Stimulated activated naive CD4-positive, alpha-beta T cell treated with Interleukin-2 at 50 U/mL for 16 hours (primary cell): ENCODE measurements at places on chromosomes 13 and 19.

- DNase-seq, result peak; percentile 38
These were observed 574 bp downstream of the SH3GL1 start for GRCh38 chr19:4399812-4400134.

DNA sequence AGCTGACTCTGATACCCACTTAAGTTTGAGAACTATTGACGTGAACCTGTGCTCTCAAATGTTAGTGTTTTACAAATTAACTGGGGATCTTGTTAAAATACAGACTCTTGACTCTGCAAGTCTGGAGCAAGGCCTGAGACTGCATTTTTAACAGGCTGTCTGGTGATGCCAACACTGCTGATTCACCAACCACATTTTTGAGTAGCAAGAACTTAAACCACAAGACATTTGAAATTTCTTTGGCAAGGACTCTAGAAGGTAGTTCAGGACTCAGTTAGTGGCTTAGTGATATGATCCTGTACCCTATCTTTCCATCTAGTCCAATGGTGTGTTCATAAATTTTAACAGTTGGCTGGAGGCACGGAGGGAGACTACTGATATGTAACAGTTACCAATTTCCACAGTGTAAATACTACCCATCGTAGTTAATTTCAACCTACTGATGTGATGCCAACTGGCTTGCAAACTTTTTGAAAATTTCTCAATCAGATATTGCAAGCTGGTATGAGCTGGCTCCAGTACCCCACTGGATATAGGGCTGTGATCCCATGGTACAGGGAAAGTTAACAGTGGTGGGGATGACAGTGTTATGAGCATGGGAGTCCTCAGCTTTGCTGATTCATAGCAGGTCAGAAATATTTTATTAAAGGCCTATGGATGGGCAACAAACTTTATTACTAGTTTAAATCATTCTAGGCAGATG lies 255.1 kb downstream of the TBC1D4 start:
- DNase-seq, result no peak

DNA sequence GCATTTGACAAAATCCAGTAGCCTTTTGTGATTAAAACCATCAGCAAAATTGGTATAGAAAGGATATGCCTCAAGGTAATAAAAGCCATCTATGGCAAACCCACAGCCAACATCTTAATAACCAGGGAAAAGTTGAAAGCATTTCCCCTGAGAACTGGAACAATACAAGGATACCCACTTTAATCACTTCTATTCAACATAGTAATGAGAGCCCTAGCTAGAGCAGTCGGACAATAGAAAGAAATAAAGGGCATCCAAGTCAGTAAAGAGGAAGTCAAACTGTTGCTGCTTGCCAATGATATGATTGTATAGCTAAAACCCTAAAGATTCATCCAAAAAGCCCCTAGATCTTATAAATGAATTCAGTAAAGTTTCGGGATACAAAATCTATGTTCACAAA lies 1510.3 kb downstream of the PCDH9 start:
- no peak for DNase-seq

DNA sequence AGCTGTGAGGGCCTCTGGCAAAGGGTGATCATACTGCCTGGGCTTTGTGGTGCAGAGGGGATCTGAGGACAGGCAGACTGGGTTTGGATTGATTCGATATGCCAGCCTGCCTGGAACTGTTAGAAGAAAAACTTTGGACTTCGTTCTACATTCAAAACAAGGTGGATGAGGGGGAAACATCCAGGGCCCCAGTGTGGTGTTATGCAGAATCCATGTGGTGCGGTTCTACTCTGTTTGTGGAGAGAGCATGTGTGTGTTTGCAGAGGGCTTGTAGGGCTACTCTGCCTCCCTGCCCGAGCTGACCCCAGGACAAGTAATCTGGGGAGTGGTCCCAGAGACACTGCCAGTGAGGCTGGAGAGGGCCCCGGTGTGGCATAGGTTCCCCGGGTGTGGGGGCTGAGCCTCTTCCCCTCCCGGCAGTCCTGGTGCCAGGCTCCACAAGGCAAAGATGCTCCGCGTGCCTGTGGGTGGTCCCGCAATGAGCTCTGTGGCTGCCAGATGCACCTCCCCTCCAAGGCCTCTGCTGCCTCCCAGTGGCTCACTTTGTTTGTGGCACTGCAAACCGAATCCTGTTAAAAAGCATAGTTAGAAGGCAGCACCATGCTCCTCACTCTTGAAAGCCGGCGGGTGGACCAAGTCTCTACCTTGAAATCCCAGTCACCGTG lies 22.3 kb upstream of the TFDP1 start:
- DNase-seq, result no peak

GRCh38 chr13:108437496-108437895 lies 168.0 kb downstream of the TNFSF13B start:
- no peak for DNase-seq

- no peak for DNase-seq
These were observed 313.2 kb downstream of the SHISA2 start for GRCh38 chr13:25738342-25739196.

- DNase-seq, result no peak
These were observed 146.2 kb downstream of the SHISA2 start for GRCh38 chr13:25905611-25906010.

GRCh38 chr19:39916851-39917396 lies 17.5 kb downstream of the FCGBP start:
- no peak for DNase-seq

GRCh38 chr13:48600374-48601364 lies 53.1 kb upstream of the CYSLTR2 start:
- no peak for DNase-seq

- no peak for DNase-seq
These were observed 121.9 kb upstream of the TMTC4 start for GRCh38 chr13:100796463-100796862.

DNA sequence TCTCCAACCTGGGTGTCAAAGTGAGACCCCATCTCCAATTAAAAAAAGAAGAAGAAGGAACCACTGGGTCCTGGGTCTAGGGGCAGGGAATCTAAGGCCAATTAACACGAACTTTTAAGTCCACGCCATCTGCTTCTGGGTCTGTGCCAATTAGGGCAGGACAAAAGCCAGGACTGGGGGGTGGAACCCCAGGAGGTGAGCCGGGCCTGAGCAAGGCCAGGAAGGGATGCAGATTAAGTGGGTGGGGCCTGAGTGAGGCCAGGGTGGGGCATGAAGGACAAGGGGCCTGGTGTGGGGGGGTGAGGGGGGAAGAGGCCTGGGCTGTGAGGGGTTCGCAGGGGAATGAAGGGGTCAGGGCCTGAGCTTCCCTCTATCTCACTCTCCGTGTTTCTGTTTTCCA lies 26.3 kb upstream of the ZNF83 start:
- no peak for DNase-seq

DNA sequence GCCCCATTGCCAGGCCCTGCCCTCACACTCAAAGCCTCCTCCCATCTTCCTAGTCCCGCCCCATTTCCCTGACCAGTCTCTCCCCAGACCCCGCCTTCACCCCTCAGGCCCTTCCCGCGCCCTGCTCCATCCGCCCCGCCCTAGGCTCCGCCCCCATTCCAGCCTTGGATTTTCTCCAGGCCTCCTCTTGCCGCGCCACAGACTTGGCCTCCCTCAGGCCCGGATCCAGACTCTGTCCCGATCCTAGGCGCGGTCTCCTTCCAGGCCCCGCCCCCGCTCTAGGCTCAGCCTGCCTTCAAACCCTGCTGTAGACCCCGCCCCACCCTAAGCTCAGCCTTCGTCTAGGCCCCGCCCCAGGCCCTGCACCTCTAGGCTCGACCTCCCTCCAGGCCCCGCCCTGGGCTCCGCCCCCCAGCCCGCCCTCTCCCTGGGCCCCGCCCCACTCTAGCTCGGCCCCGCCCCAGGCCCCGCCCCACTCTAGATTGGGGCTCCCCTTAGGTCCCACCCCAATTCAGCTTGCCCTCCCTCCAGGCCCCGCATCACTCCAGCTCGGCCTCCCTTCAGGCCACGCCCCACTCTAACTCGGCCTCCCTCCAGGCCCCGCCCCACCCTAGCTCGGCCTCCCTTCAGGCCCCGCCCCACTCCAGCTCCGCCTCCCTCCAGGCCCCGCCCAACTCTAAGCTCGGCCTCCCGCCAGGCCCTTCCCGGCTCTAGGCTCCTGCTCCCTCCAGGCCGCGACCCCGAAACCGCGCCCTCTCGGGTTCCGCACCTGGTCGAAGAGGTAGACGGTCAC lies 18.5 kb downstream of the LMTK3 start:
- peak; percentile 79 for DNase-seq

DNA sequence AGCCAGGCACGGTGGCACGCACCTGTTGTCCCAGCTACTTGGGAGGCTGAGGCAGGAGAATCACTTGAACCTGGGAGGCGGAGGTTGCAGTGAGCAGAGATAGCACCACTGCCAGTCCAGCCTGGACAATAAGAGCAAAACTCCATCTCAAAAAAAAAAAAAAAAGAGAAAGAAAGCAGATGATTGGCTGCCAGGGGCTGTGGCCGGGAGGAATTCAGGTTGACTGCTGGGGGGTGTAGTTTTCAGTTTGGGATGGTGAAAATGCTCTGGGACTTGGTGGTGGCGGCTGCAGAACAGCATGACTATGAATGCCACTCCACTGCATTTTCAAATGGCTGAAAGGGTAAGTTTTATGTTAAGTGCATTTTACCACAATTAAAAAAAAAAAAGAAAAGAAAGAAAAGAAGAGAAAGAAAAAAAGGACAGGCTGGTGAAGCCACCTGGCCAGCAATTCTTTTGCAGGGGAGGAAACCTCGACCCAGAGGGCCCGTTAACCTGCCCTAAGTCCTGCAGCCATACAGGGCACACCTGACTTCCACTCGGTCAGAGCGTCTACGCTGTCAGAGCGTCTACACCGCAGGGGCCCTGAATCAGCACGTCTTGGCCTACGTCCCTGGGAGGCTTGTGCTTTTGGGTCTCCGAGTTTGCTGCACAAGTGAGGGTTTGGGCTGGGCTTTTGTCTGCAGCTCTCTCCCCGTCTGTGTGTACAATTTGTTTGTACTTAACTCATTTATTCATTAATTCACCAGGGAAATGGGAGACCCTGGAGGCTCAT lies 3.6 kb downstream of the ISOC2 start:
- DNase-seq, result no peak

GRCh38 chr13:72737033-72737432 lies 9.3 kb downstream of the BORA start:
- DNase-seq, result no peak

GRCh38 chr19:37537391-37537947 lies 30.7 kb downstream of the ZNF793 start:
- DNase-seq, result no peak

DNA sequence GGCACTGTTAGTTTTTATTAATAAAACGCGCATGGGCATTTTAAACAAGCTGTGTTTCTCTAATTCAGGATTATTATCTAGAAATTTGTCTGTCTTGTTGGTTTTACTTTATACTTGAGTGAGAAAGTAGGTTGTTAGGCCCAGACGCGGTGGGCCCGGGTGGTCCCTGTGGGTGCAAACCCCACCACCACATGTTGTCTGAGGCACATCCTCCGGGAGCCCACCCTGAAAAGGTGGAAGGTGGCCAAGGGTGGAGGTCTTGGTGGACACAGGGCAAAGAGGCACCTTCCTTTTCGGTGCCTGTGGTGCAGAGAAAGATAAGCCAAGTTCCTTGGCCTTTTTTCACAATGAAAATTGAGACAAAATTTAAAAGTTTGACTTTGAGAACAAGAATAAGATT lies 16.6 kb downstream of the ATP4B start:
- DNase-seq, result no peak

- no peak for DNase-seq
These were observed 19.1 kb upstream of the PNMA8B start for GRCh38 chr19:46514589-46515289.

DNA sequence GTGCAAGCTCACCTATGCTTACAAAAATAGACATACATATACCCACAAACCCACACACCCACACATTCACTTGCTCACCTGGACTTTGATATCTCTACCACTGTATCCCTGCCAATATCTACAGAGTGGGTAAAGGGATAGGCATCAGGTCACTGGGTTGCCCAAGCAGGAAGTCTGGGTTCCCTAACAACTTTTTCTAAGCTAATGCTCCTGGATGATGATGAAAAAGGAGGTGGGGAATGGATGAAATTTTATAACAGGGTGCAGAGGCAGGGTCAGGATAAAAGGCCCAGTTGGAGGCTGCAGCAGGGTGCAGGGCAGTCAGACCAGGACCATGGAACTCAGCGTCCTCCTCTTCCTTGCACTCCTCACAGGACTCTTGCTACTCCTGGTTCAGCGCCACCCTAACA lies at the start of gene CYP2B6:
Gene CYP2B6, plus strand, starts transcription at position 311 of the 410 bp plus-strand sequence. Its CDS starts 24 bp downstream, at position 335.
- DNase-seq, result no peak

GRCh38 chr19:7862413-7862951 lies 11.7 kb downstream of the PRR36 start:
- DNase-seq, result peak; percentile 67

GRCh38 chr13:48403913-48404312 lies 9.0 kb downstream of the LPAR6 start:
- DNase-seq, result no peak

GRCh38 chr19:4140237-4140711 lies 13.2 kb upstream of the CREB3L3 start:
- no peak for DNase-seq

DNA sequence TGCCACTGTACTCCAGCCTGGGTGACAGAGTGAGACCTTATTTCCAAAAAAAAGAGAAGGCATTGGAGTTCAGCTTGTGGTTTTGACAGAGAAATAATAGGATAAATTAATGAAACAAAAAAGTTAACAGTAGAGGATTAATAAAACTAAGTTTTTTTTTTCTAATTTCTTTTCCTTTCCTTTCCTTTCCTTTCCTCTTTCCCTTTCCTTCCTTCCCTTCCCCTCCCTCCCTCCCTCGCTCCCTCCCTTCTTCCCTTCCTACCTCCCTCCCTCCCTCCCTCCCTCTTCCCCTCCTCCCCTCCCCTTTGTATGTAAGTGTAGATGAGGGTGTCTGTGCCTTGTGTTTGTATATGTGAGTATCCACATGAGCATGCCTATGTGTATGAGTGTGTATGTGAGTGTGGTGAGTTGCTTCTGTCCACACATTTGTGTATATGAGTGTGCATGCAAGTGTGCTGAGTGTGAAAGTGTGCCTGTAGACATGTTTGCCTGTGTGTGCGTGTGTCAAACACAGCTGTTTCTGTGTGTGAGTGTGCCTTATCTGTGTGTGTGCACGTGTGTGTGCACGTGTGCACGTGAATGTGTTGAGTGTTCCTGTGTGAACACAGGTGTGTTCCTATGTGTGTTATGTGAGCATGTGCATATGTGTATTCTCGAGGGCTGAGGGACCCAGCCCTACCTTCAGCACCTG lies 12.5 kb upstream of the MZF1 start:
- DNase-seq, result no peak

GRCh38 chr19:58007285-58007684 lies 4.7 kb upstream of the ZNF606 start:
- no peak for DNase-seq

DNA sequence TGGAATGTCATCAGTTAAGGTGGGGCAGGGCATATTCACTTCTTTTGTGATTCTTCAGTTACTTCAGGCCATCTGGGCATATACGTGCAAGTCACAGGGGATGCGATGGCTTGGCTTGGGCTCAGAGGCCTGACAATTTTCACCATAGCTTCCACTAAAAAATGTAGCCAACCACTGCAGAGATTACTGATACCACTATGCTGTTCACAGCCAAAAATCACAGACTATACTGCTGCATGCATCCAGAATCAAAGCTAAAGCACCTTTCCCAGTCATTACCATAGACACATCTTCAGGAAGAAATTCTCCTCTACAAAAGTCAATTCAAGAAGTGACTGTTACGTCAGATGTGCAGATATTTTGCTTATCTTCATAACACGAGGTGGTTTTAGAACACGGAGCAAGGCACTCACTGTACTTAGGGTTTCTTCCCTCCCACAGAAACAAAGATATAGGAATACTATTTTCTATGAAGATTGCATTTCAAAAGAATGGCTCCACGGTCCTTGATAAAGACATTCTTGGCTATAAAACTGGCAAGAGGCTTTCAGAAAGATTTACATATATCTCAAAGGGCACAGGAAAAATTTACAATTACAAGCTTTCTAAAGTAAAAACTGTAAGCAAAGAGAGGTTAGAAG lies 1556.6 kb upstream of the PRR20A start:
- DNase-seq, result no peak

- no peak for DNase-seq
These were observed 459.2 kb downstream of the FGF14 start for GRCh38 chr13:101942535-101943157.
